ENCODE measurements at places on chromosomes 13 and 19.

DNA sequence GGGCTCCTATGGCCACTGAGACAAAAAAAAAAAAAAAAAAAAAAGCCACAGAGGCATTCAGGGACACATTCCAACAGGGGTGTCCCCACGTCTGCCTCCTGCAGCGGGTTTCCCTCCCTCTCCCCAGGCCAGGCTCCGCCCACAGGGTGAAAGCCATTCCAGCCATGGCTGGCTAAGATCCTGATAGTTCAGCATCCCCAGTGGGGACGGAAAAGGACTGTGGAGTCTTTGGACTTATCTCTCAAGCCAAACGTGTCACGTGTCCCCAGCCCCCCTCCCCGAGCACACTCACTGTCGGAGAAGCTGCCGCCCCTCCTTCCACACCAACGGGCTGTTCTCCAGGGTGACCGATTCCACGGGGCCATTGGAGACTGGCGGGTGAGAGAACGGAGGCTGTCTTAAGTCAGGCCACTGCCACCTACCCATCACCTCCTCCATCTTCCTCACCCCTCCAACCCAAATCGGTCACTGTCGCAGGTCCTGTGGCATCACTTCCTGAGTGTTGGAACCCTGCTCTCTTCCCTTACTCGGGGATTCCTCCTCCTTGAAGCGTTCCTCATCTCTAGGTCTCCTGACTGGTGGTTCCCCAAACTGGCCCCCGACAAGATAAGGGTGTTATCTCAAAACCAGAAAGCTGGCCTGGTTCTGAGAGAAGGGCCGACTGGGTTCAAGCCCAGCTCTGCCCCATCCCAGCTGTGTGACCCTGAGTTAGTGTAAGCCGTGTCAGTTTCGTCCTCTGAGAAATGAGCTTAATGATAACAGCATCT lies 9.1 kb upstream of the FKRP start:
- peak; percentile 65 for DNase-seq

- DNase-seq: no peak
Observed at GRCh38 chr13:25867038-25867437, 184.8 kb downstream of the SHISA2 start.

DNA sequence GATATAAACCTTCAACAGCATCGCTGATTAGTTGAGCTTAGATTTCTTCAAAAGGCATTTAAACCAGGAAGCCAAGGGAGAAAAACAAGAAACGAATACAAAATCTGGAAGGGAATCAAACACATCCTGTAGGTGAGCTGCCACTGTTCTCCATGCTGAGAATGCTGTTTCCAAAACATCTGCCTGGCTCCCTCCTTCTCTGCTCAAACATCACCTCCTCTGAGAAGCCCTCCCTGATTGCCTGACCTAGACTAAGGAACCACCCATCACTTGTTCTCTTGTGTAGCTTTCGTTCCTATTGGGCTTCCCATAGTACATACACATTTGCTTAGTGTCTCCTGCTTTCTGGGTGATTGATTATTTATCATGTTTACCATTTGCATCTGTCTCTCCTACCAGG lies 152.7 kb downstream of the CACNA1A start:
- no peak for DNase-seq

- DNase-seq: no peak
Observed at GRCh38 chr19:37905946-37906868, at the start of gene WDR87. TSS of gene WDR87 (minus strand) at chr19:37906594. CDS start at chr19:37898239, 8,355 bp downstream.

GRCh38 chr13:106100171-106100919 lies 435.1 kb downstream of the EFNB2 start:
- DNase-seq: no peak

DNA sequence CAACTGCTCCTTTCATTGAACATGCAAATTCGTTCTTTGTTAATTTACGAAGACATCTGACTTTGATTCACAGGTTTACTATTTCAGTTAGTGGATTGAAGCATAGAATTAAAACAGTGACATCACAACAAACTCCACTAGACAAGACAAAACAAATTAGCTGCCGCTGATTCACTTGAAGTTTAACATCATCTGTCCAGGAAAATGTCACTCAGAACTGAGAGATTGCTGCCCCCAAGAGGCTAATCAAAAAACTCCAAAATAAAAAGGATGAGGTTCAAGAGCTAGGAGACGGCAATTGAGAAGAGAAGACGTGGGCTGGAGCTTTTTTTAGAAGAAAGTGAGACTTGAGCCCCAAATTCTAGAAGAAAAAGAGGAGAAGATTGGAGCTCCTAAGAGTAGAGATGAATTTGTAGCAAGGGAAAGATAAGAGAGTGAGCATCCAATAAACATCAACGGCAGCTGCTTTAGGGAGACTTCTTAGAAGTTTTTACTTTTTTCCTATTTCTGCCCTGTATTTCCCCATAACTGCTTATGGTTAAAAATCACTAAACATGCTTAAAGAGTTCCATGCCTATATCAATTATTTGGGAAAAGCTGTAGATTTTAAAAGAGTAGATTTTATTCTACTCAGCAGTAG lies 40.8 kb upstream of the TPP2 start:
- DNase-seq: no peak

DNA sequence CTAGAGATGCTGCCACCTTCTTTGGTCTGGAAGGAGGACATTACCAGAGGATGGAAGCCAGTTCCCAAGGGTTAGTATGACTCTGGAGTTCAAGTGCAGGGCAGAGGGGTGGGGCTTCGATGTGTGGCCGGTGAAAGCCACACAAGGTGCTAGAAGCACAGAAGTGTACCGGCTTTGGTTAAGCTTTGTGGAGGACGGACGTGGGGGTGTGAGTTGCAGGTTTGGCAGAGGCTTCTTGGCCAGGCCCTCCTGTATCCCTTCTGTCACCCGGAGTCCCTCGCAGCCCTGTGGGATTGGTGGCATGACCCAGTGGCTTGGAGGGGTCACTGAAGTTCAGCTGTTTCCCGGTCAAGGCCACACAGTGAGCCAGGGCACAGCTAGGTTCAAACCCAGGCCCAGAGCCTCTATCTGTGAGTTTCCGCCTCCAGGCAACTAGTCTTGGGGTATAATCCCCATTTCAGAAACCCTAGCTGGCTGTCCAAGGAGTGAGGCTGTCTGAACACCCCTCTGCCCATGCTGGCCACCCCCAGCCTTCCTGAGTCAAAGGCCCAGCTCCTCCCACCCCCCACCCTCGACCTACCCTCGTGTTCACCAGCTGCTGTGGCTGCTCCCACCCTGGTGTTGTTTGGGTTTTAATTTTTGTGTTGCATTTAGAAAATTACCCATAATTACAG lies 4.6 kb upstream of the SSBP4 start:
- no peak for DNase-seq

GRCh38 chr19:51103926-51104341 lies 4.3 kb downstream of the CTU1 start:
- DNase-seq: no peak

DNA sequence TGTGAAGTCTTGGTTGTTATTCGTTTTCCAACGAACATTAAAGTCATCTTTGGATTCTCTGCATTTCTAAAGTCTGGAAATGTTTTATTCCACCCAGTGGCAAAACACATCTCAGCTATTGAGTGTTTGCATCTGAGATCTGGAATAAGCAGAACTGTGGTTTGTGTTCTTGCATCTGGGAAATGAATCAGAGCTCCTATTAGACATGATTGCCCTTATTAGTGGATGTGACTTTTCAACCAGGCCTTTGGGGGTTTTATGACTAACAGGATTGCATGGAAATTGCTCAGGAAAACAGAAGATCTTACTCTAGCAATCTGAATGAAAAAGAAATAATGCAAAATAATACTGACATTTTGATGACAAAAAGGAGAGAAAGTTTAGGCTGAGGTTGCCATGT lies 488.8 kb downstream of the IRS2 start:
- DNase-seq: no peak

DNA sequence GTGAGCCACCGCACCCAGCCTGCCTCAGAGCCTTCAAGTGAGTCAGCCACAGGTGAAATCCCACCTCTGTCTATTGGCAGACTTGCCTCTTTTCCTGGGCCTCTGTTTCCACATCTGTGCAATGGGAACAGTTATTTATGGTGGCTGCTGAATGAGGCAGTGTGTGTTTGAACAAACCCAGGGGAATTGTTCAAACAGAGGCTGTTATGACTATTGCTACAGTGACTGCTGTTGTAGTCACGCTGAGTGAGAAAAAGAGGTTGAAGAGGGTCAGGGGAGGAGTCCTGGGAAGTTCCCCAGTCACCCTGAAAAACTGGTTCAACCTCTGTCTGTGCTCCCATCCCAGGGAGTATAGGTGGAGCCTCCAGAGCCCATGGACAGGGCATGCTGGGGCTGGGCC lies at the start of gene CEACAM19:
CEACAM19 (plus strand) TSS at position 83 of the 400 bp plus-strand sequence. CDS start 450 bp downstream, outside the sequence.
- no peak for DNase-seq

DNA sequence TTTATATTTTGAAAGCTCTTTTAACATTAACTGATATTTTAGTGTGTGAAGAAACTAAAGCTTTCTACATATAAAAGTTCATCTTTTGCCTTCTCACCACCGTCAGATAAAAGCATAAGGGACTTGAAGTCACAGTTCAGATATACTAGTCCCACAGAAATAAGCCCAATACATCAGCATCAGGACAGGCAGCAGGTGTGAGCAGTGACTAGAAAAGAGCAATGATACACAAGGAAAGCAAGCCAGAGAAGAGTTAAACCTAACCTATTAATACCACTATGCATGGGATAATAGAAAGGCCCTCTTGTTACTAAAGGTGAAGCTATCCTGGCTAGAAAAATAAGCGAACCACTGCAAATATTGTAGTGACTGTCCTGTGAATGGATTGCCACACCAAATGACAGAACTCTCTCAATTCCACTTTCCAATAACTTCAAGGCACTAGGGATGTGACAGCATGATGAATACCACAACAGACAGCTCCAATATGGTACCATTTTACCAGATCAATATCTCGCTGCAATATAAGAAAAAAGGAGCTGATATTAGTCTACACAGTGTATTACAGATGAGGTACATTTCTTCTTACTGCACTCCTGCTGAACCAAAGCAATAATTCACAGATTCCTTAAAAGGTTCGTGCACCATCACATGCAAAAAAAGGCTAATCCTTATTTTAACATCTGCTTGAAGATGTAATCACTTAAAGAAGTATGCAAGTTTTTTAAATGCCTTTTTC lies 114.1 kb downstream of the DACH1 start:
- DNase-seq: no peak

DNA sequence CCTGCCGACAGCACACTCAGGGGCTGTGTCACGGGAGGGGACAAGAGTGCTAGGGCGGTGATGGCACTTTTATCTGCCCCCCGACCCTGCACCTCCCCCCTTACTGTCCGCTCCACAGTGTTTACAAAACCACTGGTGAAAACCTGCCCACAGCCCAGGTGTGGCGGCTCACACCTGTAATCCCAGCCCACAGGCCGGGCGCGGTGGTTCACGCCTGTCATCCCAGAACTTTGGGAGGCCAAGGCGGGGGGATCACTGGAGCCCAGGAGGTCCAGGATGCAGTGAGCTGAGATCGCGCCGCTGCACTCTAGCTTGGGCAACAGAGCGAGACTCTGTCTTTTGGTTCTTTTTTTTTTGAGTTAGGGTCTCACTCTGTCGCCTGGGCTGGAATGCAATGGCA lies 11.8 kb downstream of the LINGO3 start:
- no peak for DNase-seq

DNA sequence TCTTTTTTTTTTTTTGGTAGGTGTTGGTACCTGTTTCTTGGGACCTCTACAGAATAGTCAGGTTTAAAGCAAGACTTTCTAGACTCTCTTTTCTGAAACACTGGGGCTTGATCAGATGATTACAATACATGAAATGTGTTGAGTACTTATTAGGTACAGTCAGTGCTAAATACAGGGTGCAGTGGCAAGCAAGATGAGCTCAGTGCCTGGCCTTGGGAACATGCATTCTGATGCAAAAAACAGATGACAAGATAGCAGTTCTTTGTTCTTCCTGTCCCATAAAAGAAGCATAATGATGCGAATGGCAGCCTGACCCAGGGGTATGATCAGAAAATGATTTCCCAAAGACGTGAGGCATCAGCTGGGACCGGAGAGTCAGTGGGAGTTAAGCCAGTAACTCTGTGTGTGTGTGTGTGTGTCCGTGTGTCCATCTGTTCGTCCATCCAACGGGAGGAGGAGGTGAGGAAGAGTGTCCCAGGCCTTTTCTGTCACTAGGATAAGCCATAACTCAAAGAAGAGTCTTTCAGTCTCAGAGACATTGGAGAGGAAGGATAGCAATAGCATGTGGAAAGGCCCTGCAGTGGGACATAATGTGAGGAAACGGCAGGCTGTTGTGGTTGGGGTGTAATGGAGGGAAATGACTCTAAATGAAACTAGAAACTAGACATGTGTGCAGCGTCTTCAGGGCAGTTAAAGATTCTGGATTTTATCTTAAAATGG lies 32.2 kb downstream of the SLAIN1 start:
- no peak for DNase-seq

GRCh38 chr19:11400798-11401197 lies 16.7 kb upstream of the EPOR start:
- DNase-seq: no peak

GRCh38 chr13:111011899-111012298 lies 97.0 kb upstream of the ANKRD10 start:
- DNase-seq: no peak

DNA sequence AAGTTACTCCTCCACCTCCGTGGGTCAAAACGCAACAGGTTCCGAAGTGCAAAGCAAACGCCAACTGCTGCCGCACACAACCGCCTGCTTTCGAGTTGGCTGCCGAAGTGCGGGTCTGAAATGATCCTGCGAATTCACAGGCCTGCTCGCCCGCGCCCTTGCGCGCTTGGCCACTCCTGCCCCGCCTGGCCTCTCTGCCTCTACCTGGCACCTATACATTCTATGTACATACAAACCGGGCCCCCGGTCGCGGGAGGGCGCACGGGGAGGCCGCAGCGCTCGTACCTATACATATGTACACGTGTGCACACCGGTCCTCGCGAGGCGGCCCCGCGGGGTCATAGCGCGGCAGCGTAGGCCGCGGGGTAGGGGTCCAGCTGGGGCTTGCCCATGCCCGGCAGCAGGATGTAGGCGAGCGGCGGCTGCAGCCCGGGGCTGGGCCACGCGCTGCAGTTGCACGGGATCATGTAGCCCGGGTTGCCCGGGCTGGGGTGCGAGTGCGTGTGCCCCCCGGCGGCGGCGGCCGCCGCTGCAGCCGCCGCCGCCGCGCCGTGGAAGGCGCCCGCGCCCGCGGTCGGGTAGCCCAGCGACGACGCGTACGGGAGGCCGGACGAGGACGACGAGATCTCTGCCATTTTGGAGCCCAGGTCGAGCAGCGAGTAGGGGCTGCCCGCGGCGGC lies 1.3 kb downstream of the SOX21 start:
- DNase-seq: peak; percentile 45

DNA sequence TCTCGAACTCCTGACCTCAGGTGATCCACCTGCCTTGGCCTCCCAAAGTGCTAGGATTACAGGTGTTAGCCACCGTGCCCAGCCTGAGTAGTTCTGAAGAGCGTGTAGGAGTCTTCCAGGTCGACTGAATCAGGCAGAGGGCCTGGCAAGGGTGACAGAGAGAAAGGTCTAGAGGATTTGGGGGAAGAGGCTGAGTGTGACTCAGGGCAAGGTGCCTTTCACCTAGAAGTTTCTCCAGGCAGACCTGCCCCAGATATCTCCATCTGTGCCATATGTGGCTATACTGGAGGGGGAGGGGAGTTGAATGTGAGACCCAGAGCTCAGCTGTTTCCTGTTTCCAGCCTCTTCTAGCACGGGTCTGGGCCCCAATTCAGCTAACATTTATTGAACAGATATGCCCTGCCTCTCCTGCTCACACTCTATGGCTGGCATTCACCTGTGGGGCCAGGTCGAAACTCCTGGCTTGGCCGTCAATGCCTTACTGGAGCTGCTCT lies 1.3 kb downstream of the CCDC159 start:
- DNase-seq: no peak

Data from hematopoietic multipotent progenitor cell treated with erythropoietin and hydrocortisone succinate and interleukin-3 and kit ligand, for 15 days (in vitro differentiated cells).